Fibroblast of skin of abdomen (primary cell): ENCODE measurements at places on chromosomes 6 and 20.

GRCh38 chr6:36460916-36461315 lies 18.1 kb downstream of the KCTD20 start:
- no peak for DNase-seq

- no peak for DNase-seq
Measured at GRCh38 chr20:59122566-59122919, 41.1 kb upstream of the ZNF831 start.

DNA sequence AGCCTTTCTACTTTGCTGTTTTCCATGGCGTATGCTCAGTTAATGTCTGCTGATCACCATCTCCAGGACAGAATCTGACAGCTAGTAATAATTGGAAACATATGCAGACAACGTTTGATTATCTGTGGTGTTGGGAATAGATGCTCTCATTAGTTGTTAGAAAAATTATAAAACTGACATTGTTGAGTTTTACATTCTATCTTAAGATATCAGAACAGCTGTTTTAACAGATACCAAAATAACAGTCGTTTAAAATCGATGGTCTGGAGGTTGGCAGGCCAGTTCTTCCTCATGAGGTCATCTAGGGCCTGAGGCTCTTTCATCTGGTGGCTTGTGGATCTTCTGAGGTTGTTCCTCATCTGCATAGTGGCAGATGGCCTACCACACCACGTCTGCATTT lies 137.6 kb downstream of the AIG1 start:
- DNase-seq, result no peak

DNA sequence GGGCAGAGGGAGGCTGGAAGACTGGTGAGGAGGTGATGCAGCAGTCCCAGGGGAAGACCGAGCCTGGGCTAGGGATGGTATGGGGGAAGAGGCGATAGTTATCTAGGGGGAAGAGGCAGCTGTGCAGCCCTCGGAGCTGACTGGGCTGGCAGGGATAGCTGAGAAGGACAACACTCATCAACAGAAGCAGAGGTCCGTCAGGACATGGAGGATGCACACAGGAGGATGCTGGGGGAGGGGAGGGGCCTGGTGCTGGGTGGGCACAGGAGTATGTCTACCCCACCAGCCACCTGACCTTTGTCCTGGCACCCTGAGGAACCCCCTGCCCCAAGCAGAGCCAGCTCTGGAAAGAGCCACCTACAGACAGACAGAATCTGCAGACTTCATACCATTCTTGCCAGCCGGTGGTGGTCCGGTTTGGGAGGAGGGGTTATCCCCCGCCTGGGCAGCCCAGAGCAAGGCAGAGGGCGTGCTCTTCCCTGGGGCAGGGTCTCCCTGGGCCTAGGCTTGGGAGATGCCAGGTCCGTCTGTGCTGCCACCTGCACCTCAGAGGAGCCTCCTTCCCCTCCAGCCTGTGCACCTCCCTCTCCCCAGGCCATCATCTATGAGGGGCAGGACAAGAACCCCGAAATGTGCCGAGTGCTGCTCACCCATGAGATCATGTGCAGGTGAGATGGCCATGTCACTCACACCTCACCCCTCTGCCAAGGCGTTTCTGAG lies 14.9 kb downstream of the EBF4 start:
- no peak for DNase-seq

DNA sequence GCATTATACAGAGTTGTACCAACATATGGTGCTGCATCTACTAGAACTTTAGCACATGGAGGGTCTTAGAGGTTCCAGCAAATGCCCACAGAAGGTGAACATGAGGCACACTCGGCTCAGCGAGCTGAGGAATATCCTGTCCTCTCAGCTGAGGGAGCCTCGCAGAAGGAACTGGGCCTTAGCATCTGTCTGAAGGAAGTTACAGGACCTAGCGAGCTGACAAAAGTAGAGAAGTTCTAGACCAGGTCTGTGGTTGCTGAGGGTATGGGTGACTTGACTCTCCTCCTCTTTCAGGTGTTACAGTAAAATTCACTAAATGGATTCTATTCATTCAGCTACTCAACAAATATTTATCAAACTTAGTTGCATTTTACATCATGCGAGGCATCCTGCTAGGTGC lies 157.2 kb downstream of the ZDHHC14 start:
- DNase-seq, result no peak

GRCh38 chr20:47572105-47572729 lies 70.5 kb downstream of the NCOA3 start:
- no peak for DNase-seq

- no peak for DNase-seq
Measured at GRCh38 chr20:24732599-24732998, 216.5 kb upstream of the CST7 start.

GRCh38 chr6:144331491-144331969 lies 46.4 kb downstream of the UTRN start:
- peak; percentile 84 for DNase-seq

- peak; percentile 31 for DNase-seq
Measured at GRCh38 chr6:169370054-169370453, 116.4 kb upstream of the THBS2 start.

DNA sequence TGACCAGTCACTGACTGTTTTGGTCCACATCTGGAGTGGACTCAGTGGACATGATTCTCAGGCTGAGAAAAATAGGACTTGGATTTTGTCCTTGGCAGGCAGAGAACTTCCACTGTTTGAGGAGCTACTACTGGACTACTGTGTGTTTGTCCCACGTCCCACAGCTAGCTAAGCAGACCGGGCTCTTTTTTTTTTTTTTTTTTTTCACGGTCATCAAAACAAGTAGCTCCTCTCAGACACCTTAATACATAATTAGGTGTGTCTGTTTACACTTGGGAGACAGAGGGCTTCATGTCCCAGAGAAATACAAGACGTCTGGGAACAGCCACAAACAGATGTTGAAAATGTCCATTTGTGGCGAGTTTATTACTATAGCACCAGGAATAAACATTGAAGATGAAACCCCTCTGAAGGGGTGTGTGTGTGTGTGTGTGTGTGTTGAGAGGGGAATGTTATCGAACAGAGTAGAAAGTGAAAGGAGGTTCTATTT lies 155.0 kb upstream of the SUPT3H start:
- DNase-seq, result peak; percentile 44
